Chondrocyte (in vitro differentiated cells): ENCODE measurements at places on chromosomes 2 and 18.
A peak's percentile ranks its signal among the peaks of the same experiment; 100 is the strongest.

DNA sequence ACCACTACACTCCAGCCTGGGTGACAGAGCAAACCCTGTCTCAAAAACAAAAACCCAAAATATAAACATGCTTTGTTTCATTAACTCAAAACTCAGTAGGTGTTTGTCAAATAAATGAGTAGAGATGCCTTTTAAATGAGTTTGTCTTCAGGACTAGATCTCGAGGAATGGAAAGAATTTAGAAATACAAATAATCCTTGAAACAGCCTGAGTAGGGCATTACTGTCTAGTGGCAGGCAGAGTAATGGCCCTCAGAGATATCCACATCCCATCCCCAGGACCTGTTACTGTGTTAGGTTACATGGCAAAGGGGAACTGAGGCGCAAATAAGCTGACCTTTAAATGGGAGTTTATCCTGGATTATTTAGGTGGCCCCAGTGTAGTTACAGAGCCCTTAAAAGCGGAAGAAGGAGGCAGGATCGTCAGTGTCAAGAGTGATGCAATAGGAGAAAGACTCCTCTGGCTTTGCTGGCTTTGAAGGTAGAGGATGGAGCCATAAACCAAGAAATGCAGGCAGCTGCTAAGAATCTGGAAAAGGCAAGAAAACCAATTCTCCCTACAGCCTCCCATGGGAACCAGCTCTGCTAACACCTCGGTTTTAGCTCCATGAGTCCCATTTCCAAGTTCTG lies 63.0 kb downstream of the CABLES1 start:
- no peak for DNase-seq

DNA sequence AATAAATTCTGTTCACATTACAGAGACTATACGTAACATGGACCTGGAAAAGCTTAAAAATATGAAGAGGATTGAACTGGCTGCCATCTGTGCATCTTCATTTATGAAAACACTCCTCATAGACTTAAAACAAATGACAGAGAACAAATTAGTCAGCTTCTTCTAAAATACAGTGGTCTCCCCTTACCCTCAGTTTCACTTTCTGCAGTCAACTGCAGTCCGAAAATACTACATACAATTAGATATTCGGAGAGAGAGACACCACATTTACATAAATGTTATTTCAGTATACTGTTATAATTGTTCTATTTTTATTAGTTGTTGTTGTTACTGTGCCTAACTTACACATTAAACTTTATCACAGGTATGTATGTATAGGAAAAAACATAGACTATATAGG lies 6.5 kb downstream of the RNF103 start:
- DNase-seq: no peak

GRCh38 chr2:231370429-231370748 lies 25.1 kb upstream of the B3GNT7 start:
- peak; percentile 65 for DNase-seq

DNA sequence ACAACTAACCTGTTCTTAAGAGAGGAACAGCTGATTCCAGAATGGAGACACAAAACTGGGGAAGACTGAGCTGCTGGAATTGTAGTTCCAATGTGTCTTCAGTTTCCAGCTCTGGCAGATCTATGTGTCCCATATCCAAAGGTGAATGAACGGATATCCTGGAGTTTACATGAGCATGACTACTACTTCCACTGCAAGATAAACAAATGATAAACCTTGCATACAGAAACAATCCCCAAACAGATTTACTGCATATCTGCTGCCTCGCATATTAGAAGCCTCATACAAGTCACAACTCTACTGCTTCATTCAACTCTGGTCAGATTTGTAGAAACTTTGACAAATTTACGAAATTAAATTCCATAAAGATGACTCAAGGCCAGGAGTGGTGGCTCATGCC lies 15.0 kb downstream of the RTTN start:
- DNase-seq: no peak

DNA sequence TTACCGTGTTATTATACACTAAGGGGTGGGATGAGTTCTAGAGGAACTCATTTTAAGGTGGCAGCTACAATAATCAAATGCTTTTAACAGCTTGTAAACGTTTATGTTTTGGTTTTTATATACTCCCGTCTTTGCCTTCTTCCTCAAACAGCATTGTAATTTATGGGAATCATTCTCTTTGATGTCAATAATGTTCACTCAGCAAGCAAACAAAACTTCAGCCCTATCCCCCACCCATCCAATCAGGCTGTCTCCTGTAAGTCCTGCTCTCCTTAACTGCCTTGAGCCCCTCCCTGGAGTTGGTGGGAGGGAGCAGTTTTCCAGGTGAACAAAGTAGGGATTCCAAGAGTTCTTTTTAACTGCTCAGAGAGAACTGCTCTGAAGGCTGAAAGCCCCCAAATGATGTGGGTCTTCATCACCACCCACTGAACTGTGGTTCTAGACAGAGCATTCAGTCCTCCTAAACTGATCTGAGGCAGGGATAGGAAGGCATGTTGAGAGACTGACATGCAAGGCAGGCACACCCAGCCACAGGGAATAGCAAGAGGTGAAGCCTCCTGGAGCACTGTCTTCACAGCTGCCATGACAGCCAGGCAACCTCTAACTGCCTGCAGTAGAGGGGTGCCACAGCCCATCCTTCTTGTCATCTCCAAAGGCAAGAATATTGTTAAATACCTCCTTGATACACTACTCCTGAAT lies 17.5 kb downstream of the MYO5B start:
- DNase-seq: no peak

DNA sequence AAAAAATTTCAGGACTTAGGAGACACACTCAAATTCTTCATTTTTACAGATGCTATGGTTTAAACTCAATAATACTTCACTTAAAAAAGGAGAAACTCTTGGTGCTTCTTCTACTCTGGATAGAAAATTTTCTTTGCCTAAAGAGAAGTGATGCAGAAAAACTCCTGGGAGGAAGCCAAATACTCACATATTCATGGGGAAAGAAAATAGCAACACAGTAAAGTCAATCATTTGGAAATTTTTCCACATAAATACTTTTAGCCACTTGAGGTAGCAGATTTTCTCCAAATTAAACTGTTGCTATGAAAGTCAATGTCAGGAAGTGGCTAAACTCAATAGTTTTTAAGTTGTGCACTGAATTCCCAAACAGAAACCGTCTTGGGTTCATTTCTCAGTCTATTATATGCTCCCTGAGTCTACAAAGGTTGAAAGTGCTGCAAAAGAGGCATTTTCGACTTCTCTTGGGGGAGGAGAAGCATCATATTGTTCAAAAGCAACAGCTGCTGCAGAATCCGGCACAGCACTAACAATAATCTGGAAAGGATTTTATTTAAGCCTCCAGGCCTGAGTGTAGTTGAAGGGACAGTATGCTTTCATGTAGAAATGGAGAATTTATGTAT lies 81.1 kb downstream of the UPP2 start:
- DNase-seq: no peak

DNA sequence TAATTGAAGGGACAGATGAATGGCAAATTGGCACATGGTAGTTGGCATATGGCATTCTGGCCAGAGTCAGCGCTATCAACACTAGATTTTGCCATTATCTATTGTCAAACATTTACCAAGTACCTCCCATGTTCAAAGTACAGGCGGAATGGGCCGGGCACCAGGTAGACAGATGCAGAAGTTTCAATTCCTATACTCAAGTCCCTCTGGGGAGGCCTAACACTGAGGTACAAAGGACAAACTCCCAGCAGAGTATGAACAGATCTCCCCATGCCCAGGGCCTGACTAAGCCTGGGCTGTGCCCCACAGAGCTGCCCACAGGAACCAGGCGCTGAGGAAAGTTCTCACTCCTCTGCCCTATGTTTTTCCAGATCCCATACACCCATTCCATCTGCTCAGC lies 257.5 kb upstream of the KLHL29 start:
- DNase-seq: no peak

DNA sequence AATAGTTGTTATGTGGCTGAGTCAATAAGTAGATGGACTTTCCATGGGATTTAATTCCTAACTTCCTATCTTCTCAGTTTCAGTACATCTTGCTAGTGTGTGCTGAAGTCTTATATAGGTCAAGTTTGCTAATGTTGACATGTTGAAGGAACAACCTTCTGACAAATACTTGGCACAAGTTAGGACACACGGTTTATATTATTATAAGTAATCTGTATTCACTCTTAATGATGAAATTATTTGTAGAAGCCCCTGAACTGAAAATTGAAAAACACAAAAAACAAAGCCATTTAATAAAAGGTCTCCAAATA lies 19.2 kb downstream of the ARL5A start:
- no peak for DNase-seq

- DNase-seq: no peak
Observed at GRCh38 chr2:10741139-10741538, 19.7 kb downstream of the ATP6V1C2 start.
